PC-9 (cell line): ENCODE measurements at places on chromosomes 7 and 10. TPM values are rescaled to one million over a fixed set of nuclear protein-coding genes. Genes with fewer than 3 reads are reported as not detected.

DNA sequence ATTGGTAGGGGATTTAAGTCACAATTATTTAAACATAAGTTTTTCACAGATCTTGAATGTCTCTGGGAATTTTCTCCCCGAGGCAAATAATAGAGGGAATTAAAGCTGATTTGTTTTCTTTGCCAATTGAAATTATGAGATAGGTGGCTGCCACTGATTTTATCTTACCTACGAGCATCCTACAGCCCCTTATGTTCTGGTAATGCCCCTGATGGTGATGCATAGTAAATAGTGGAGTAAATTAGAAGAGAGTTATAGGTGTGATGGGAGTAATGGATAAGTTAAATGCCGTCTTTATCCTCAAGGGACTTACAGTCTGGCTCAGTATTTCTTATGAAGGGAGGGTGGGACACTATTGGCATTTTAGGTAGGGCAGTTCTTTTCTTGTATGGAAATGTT, 58.1 kb downstream of the HDAC9 start:
- H3K27ac ChIP-seq, result no peak overlapping the region
- H3K36me3 ChIP-seq, result no peaks in the 10 kb centered on the region

LIPF gene
- not detected in 2 replicates for total RNA-seq

UPK3B gene
- 16.8 and 19.2 TPM in 2 replicates for total RNA-seq

DNA sequence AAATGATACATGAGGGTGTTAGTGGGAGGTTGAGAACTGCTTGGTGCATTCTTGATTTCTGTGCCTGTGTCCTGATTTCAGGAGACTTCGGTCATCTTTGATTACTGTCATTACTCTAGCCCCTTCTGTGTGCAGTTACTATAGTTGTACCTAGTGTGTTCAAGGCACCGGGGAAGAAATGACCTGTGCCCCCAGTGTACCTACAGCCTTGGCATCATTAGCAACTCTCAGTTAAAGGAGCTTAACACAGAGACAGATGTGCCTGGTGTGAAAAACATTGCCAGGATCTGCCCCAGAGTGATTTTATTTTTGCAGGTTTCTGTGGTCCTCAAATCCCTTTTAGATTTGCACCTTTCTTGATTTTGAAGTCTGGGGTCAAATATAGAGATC, 62.2 kb downstream of the ARID5B start:
- H3K4me1 ChIP-seq, result no peaks in the 10 kb centered on the region
- no peak for DNase-seq
- H3K4me3 ChIP-seq, result no peak overlapping the region
- no peaks in the 10 kb centered on the region for H3K27me3 ChIP-seq

LBX1 gene
- not detected in 2 replicates for total RNA-seq

TRPV5 gene
- total RNA-seq, result not detected in 2 replicates

GRCh38 chr7:158422887-158423560, 164.6 kb downstream of the PTPRN2 start:
- H3K27ac ChIP-seq, result no peak overlapping the region
- H3K4me1 ChIP-seq, result no peaks in the 10 kb centered on the region
- no peak for DNase-seq
- peaks cover 71% of the 10 kb centered on the region for H3K27me3 ChIP-seq

CYP2E1 gene
- 1.6 and 3.0 TPM in 2 replicates for total RNA-seq

DNA sequence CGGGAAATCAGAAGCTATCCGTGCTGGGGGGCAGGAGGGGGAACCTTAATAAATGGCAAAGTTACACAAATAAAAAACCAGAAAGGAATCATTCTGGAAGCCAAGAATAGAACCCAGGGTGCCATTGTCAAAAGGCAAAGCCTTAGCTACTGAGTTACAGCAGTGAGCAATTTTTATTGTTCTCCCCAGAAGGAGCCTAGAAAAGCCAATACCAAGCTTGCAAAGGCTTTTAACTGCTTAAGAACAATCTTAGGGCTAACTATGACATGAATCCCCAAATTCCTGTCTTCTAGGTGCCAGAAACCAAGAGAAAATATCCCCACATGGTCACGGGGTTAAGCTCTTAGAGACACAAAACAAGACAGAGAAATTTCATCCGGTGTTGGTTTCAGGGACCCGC, 482.7 kb downstream of the CCSER2 start:
- no peaks in the 10 kb centered on the region for H3K27me3 ChIP-seq
- H3K36me3 ChIP-seq, result no peaks in the 10 kb centered on the region
- H3K4me1 ChIP-seq, result no peaks in the 10 kb centered on the region
- DNase-seq, result no peak

SLC26A5 gene
- not detected in 2 replicates for total RNA-seq

PON1 gene
- not detected in 2 replicates for total RNA-seq

GRCh38 chr10:104089621-104090020, 3.9 kb upstream of the COL17A1 start:
- H3K36me3 ChIP-seq, result no peaks in the 10 kb centered on the region; the same call in 1 of the 2 replicates
- H3K27me3 ChIP-seq, result no peaks in the 10 kb centered on the region
- H3K27ac ChIP-seq, result no peak overlapping the region
- H3K4me3 ChIP-seq, result no peak overlapping the region
- no peak for DNase-seq
- peaks cover 11% of the 10 kb centered on the region for H3K4me1 ChIP-seq
